ENCODE measurements at places on chromosomes 13 and 19.

- no peak for DNase-seq
Observed at GRCh38 chr13:107088061-107088460, 520.1 kb upstream of the ARGLU1 start.

- no peak for DNase-seq
Observed at GRCh38 chr19:46367426-46367825, 20.5 kb downstream of the PPP5C start.

- no peak for DNase-seq
Observed at GRCh38 chr13:100266026-100266425, 177.1 kb downstream of the PCCA start.

DNA sequence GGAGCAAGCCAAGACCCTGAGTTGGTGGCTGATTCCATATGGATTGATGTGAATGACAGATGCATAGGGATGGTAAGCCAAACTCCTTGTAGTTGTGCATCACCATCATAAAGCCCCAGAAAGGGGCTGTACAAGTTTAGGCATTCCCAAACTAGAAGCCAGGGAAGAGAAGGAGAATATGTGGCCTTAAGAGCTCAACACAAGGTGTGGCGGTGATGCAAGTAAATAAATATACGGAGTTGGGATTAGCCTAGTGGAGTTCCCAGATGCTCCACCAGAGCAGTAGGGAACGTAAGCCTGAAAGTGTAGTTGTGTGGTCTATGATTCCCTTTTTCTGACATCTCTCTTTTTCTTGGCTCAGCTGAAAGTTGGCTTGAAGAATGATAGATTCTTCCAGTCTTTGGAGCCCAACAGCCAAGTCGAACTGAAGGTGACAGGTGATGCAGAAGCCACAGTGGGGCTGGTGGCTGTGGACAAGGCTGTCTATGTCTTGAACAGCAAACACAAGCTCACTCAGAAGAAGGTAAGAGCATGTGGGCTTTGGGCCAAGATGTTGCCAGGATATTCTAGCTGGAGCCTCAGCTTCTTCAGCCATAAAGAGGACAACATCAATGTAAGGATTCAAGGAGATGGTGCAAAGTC, 30.1 kb downstream of the RDH8 start:
- no peak for DNase-seq

- no peak for DNase-seq
Observed at GRCh38 chr13:46613409-46614049, 60.6 kb downstream of the LRCH1 start.

GRCh38 chr19:42129399-42130253, 2.6 kb downstream of the POU2F2 start:
- no peak for DNase-seq

DNA sequence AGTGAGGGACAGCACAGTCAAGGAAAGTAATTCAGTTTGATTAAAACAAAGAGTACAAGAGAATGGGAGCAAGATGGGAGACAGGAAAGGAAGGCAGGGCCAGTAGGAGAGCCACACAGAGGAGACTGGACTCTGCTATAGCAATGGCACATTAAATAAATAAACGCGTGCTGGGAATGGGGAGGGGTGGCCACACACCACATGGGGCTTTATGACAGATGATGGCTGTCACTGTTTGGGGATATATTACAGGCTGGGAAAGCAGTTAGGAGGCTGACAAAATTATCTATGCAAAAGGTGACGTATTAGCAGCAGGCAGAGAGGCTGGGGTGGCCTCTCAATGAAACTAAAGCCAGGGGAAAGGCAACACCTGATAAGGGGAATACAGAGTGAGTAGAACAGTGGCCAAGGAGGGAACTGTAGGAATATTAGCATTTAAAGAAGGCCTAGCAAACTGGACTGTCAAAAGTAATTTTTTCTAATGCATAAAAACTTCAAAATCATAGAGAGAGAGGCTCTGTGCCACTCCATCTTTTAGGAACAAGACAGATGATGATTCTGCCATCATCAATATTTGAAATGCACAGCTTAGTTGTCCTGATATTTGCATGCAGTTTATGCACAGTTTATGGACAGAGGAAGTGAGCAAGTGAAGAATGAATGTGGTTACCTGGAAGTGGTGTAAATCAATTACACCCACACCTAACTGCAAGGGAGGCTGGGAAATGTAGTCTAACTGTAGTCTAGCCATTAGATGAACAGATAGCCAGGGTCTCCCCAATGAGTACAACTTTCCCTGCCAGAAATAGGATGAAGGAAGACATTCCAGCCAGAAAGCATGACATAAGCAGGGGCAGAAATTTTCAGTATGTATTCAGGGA, 346.5 kb downstream of the FOXO1 start:
- DNase-seq: no peak

- no peak for DNase-seq
Observed at GRCh38 chr13:30585748-30586262, 31.9 kb upstream of the USPL1 start.

GRCh38 chr13:19587635-19588300, 26.4 kb upstream of the TPTE2 start:
- DNase-seq: no peak

GRCh38 chr13:79413521-79413920, 7.5 kb upstream of the RBM26 start:
- no peak for DNase-seq

GRCh38 chr19:5182751-5183150, 157.9 kb downstream of the PTPRS start:
- no peak for DNase-seq

GRCh38 chr19:19202707-19203011, 555 bp downstream of the NR2C2AP start:
- DNase-seq: no peak

DNA sequence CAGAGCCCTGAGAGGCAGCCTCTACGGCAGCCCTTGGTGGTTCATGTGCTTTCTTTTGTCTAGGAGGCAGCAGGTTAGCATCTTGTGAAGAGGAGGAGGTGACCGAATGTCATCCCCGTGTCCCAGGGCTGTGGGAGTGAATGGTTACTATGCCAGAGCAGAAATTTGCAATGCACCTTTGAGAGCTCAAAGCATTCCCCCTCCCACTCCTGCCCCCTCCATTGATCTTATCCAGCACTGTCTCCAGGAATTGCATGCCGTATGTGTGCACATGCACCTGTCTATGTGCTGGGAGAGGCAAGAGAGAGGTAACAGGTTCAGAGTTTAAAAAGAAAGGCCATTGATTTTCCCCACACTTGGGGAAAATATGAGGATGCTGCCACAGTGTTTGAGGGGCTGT, 10.2 kb downstream of the RASL11A start:
- DNase-seq: no peak

DNA sequence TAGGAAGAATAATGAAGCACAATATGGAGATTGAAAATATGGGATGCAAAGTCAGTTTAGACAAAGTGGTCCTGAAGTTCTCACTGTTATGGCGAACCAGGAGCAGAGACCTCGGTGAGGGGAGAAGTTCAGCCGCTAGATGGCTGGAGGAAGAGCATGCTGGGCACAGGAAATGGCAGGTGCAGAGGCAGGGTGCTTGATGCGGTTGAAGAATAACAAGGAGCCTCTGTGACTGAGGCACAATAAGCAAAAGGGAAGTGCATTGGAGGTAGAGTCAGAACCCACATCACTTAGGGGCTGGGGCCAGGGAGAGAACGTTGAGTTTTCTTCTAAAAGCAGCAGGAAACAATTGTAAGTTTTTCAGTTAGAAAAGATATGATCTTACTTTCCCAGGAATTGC, 1725.2 kb downstream of the EFNB2 start:
- DNase-seq: no peak

- DNase-seq: no peak
Observed at GRCh38 chr13:30745906-30746686, 10.8 kb downstream of the ALOX5AP start.
